T-helper 17 cell (primary cell): ENCODE measurements at places on chromosomes 7 and 10.

DNA sequence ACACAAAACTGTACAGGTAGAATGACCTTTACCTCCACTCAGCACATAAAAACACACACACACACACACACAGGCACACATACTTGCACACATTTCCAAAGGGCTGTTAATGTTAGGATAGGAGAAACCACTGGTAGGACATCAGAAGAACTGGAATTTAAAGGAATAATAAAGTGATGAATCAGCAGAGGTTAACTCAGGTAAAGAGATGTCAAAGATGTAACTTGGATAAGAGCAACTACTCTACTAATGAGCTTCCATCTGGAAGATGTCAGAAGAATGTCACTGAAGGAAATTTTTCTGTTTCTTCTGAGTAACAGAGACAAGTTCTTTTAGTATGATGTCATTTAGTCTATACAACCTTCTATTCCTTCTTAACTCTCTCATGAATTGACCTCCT lies 26.4 kb upstream of the GPR37 start:
- no peak for DNase-seq

DNA sequence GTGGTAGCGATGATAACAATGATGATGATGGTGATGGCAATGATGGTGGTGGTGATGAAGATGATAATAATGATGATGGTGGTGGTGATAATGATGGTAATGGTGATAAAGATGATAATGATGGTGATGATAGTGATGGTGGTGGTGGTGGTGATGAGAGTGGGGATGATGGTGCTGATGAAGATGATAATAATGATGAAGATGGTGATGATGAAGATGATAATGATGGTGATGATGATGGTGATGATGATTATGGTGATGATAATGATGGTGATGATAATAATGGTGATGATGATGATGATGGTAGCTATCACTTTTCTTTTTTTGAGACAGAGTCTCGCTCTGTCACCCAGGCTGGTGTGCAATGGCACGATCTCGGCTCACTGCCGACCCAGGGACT lies 144.5 kb upstream of the PCBD1 start:
- DNase-seq = no peak

DNA sequence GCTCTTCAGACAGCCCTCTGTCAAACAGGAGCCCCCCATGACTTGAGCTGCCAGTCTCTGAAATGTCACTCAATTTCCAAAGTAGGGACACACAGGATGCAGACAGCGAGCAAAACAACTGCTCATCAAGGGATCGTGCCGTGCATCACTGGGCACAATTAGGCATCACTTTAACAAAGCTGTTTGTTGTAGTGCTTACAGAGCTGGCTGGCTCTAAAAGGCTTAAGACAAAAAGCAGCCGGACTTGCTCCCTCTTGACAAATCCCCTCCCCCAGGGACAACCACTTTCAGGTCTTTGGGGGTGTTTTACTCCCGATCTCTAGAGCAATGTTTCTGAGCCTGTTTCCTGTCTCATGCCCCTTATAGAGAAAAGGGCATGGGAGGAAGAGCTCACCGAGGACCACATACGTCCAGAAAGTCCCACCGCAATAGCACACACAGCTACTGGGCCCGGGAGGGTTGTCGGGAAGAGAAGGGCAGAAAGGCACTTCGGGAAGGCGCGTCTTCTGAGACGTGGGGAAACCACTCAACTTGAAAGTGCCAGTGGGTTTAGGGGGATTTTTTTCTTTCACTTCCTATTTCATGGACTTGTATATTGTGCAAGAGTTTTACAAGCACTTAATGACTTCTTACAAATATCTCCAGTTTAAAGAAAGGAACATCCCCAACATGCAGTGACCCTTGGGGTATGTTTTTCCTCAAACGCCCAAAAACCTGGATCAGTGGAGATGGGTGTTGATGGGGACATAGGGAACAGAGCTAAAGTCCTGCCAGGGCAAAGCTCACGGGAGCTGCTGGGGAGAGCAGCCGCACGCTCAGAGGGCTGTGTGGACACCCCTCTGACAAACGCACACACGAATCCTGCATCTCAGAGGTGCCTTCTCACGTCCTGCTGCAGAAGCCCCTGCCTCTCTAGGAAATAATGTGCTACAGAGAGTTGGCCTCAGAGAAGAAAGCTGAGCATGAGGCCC lies 27.1 kb downstream of the LRRC20 start:
- no peak for DNase-seq

DNA sequence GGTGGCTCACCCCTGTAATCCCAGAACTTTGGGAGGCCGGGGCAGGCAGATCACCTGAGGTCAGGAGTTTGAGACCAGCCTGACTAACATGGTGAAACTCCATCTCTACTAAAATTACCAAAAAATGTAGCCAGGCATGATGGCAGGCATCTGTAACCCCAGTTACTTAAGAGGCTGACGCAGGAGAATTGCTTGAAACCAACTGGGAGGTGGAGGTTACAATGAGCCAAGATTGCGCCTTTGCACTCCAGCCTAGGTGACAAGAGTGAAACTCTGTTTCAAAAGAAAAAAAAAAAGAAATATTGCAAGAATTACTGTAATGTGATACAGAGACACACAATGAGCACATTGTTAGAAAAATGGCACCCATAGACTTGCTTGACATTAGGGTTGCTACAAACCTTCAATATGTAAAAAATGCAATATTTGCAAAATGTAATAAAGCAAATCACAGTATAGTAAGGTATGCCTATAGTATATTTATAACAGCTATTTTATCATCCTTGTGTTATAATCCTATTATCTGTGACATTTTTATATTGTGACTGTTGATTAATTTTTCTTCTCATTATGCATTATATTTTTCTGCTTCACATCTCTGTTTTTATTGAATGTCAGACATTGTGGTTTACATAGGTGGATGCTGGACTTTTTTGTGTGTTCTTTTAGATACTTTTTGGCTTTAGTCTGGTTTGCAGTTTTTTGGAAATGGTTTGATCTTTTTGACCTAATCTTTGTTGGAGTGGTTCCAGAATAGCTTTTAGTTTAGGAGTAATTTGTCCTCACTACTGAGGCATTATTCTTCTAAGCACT lies 55.4 kb upstream of the HELLS start:
- DNase-seq = no peak

GRCh38 chr7:32058002-32058401 lies 12.2 kb downstream of the PDE1C start:
- DNase-seq = no peak

- no peak for DNase-seq
Measured at GRCh38 chr10:8726084-8726778, 671.7 kb downstream of the GATA3 start.

DNA sequence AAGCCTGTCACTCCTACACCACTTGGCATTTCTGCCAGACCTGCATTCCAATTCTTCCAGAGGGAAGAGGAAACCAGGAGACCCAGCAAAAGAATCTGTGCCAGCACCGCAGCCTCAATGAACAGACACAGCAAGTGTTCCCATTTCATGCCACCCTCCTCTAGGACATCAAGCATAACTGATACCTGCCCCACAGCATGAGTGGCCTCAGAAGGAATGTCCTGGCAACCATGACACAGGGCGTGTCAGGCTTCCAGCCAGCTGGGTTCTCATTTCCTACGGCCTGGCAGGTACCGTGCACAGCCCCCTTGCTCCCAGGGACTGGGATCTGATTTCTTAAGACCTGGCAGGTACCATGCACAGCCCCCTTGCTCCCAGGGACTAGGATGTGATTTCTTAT lies 7.8 kb downstream of the MAD1L1 start:
- no peak for DNase-seq

- DNase-seq = no peak
Measured at GRCh38 chr10:114492351-114493037, 88.2 kb upstream of the AFAP1L2 start.
